ENCODE measurements at places on chromosomes 6 and 20.

DNA sequence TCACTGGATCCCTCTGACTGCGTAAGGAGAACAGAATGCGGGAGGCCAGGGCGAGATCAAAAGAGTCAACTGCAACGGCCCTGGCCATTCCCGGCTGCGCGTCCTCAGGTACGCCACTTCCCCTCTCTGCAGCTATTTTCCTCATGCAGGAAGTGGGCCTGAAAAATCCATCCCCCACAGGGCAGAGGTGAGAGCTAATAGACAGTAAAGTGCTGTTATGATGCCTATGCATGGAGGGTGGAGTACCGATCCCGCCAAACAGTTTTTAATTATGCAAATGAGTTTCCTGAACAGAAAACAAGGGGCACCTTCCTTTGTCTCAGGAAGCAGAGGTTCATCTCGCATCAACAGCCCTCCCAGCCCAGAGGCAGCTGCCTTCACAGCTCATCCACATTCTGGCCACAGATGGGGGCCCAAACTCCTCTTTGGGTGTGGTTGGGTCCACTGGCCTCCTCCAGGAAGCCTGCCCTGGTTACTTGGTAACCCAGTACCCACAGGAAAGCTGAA is 9.3 kb downstream of the PREX1 start:
- no peaks in the 10 kb centered on the region for H3K27me3 ChIP-seq
- H3K36me3 ChIP-seq: no peaks in the 10 kb centered on the region
- no peak overlapping the region for H3K27ac ChIP-seq
- DNase-seq: no peak
- H3K4me1 ChIP-seq: peaks cover 6% of the 10 kb centered on the region
- no peak overlapping the region for H3K4me3 ChIP-seq

- no peak for DNase-seq
- peak overlapping the region; percentile 95 for H3K27ac ChIP-seq
- H3K36me3 ChIP-seq: peaks cover 18% of the 10 kb centered on the region
Observed at GRCh38 chr6:31898383-31899011, 999 bp upstream of the EHMT2 start.

DNA sequence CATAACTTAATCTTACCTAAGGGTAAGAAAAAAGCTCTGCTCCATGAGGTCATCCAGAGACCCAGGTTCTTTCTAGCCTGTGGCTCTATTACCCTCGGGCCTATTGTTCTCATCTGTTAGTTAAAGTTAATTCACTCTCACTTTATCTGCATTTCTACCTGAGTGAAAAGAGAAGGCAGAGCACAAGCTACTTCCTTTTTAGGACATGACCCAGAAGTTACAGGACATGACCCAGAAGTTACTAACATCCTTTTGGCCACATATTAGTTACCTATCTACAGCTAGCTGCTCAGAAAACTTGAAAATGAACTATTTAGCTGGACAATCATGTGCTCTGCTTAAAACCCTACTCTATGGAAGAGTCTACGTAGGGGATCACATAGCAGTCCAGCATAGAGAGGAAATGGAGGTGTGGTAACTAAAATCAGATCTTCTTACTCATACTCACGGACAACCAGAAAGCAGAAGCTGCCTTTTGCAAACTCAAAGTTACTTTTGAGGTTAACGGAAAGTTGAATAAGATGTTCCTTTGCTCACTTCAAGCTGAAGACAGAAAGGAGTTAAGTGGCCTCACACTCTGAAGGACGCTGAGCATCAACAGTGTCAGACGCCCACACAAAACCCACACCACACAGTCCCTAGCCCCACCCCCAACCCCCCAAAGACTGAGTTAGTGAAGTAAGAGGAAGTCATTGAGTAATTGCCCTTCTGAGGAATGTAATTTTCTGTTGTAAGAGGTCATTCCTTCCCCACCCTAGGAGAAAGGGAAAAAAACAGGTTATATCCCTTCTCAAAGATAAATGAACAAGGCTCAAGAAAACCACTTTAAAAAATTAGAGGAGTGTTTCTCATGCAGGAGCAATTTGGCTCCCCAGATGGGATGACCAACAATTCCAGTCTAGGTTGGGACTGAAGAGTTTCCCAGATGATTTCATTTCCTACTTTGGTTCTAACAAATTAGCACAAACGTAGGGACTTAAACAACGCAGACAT is 45.9 kb upstream of the TAB2 start:
- no peak for DNase-seq
- no peaks in the 10 kb centered on the region for H3K4me1 ChIP-seq
- H3K27me3 ChIP-seq: no peaks in the 10 kb centered on the region
- H3K27ac ChIP-seq: no peak overlapping the region

GRCh38 chr20:17406051-17406590 is 125.1 kb downstream of the BFSP1 start:
- H3K36me3 ChIP-seq: no peaks in the 10 kb centered on the region
- no peak overlapping the region for H3K27ac ChIP-seq
- no peak overlapping the region for H3K4me3 ChIP-seq
- H3K27me3 ChIP-seq: no peaks in the 10 kb centered on the region
- no peaks in the 10 kb centered on the region for H3K4me1 ChIP-seq

DNA sequence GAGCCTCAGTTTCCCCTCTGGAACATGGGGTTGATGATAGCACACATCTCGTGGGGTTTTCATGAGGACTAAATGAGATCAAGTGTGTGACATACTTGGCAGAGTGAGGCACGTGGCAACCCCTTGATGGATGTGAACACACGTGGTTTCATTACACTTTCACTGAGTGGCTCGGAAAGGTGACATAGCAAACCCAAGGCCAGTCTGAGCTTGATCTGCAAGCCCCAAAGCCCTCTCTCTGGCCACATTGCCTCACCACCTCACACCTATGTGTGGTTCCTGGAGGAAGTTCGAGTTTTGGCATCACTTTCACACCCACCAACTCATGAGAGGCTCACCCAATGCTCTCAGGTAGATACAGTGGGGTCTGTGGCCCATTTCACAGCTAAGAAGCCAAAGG is 60.0 kb downstream of the CPNE5 start:
- no peak overlapping the region for H3K27ac ChIP-seq
- H3K27me3 ChIP-seq: no peaks in the 10 kb centered on the region
- H3K36me3 ChIP-seq: no peaks in the 10 kb centered on the region
- DNase-seq: no peak
- H3K4me3 ChIP-seq: no peak overlapping the region

- H3K4me3 ChIP-seq: no peak overlapping the region
- H3K36me3 ChIP-seq: no peaks in the 10 kb centered on the region
- no peaks in the 10 kb centered on the region for H3K27me3 ChIP-seq
- no peak for DNase-seq
Observed at GRCh38 chr6:116392132-116393013, 21.6 kb downstream of the DSE start.

DNA sequence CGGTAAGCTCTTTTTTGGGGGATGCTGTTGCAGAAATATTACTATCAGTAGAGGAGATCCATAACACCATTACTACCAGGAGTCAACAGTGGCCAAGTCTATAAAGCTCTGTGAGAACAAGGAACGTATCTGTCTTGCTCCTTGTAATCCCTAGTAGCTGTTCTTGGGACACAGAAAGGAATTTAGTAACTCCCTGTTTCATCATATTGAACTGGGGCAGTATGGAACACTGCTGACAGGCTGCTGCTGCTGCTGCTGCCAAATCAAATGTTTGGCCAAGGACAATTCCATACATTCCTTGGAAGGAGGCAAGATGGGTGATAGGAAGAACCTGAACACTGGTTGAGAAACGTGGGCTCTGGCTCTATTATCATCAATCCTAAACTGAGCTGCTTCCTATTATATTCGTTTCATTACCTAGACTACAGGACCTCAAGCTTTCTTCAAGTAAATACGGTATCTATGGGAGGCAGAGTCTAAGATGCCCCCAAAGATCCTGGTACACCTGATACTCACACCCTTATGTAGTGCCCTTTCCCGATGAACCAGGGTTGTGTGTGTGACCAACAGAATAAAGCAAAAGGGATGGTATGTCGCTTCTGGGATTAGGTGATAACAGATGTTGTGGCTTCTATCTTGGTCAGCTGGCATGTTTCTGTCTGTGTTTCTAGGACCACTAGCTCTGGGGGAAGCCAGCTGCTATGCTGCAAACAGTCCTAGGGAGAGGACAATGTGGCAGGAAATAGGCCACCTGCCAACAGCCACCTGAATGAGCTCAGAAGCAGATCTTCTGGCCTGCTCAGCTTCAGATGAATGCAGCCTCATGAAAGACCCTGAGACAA is 39.5 kb downstream of the ELOVL5 start:
- no peak for DNase-seq
- no peaks in the 10 kb centered on the region for H3K27me3 ChIP-seq
- H3K36me3 ChIP-seq: no peaks in the 10 kb centered on the region
- no peak overlapping the region for H3K4me3 ChIP-seq
- no peak overlapping the region for H3K27ac ChIP-seq
- no peaks in the 10 kb centered on the region for H3K4me1 ChIP-seq

GRCh38 chr6:42320762-42321161 is 103.1 kb upstream of the MRPS10 start:
- H3K4me1 ChIP-seq: no peaks in the 10 kb centered on the region
- DNase-seq: no peak
- H3K4me3 ChIP-seq: no peak overlapping the region
- no peaks in the 10 kb centered on the region for H3K27me3 ChIP-seq
- H3K36me3 ChIP-seq: no peaks in the 10 kb centered on the region

DNA sequence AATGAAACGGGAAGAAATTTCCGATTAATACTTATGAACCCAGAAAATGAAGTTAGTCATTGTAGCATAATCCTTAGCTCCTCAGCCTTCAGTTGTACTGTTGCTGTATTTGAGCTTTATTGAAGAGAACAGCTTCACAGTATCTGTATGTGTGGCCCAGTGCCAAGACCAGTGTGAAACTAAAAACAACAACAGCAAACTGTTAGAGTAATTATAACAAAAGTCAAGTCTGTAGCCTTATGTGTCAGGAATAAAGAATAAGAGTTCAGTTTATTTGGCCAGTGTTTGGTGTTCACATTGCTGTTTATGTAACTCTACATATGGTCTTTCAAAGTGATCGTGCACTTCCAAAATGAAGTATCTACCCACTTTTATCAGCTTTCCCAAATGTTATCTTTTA is 70.9 kb downstream of the ARID1B start:
- H3K4me1 ChIP-seq: peaks cover 94% of the 10 kb centered on the region
- H3K36me3 ChIP-seq: no peaks in the 10 kb centered on the region
- H3K27ac ChIP-seq: peak overlapping the region; percentile 85

DNA sequence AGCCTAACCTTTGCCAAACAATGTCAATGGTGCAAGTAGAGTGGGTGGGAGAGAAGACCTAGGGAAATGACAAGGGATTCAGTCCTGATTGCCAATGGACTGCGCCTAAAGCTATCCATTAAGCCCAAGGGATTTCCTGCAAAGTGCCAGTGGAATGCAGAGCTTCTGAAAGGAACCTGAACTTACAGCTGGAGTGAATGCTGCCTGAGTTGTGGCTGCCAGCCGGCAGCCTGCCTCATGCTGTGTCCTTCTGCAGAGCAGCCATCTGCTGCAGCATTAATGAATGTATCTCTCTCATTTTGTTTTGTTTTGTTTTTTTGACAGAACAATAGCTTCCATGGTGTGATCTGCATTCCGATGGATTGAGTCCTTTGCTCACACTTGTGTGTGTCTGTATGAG is 44.7 kb downstream of the SLC35F1 start:
- no peak for DNase-seq
- H3K36me3 ChIP-seq: no peaks in the 10 kb centered on the region
- no peaks in the 10 kb centered on the region for H3K4me1 ChIP-seq

DNA sequence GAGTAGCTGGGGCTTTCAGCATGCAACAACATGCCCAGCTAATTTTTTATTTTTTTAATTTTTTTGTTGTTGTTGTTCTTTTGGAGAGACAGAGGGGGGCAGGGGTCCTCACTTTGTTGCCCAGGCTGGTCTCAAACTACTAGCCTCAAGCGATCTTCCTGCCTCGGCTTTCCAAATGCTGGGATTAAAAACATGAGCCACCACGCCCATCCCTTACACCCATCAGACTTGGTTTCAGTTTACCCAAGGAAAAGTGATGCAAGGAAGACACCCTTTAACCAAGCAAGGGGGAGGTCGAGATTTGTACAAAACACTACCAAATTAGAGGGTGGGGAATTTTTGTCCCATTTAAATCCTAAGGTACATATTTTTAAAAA is 210.1 kb downstream of the ARHGAP18 start:
- H3K27me3 ChIP-seq: no peaks in the 10 kb centered on the region
- no peak for DNase-seq
- H3K4me1 ChIP-seq: peaks cover 54% of the 10 kb centered on the region
- H3K36me3 ChIP-seq: no peaks in the 10 kb centered on the region
- no peak overlapping the region for H3K4me3 ChIP-seq
- H3K27ac ChIP-seq: no peak overlapping the region

- DNase-seq: no peak
- H3K4me3 ChIP-seq: no peak overlapping the region
- no peaks in the 10 kb centered on the region for H3K27me3 ChIP-seq
- no peaks in the 10 kb centered on the region for H3K4me1 ChIP-seq
- H3K27ac ChIP-seq: no peak overlapping the region
Observed at GRCh38 chr20:38372806-38373205, 26.5 kb downstream of the LBP start.

All from gastrocnemius medialis (tissue), 4 donors.